Esophagus squamous epithelium (tissue), 5 donors: ENCODE measurements at places on chromosomes 4 and X.

DNA sequence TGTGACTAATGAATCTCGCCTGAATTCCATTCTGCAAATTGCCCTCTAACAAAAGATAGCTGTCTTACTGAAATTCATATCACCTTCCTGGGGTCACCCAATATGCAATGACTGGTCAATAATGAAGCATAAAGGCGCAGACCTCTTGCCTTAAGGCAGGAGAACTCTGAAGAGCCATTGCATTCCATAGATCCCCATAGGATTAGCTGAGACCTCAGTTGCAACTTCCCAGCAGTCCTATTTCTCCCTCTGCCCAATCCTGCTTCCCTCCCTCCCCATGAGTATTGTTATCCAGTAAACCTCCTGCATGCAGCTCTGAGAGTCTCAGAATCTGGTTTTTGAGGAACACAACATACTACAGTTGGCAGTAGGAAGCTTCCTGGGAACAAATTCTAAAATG is 396.5 kb downstream of the DCAF12L2 start:
- no peaks in the 10 kb centered on the region for H3K36me3 ChIP-seq
- H3K27me3 ChIP-seq, result no peaks in the 10 kb centered on the region
- no peaks in the 10 kb centered on the region for H3K4me1 ChIP-seq
- no peak overlapping the region for H3K4me3 ChIP-seq
- H3K27ac ChIP-seq, result no peak overlapping the region

DNA sequence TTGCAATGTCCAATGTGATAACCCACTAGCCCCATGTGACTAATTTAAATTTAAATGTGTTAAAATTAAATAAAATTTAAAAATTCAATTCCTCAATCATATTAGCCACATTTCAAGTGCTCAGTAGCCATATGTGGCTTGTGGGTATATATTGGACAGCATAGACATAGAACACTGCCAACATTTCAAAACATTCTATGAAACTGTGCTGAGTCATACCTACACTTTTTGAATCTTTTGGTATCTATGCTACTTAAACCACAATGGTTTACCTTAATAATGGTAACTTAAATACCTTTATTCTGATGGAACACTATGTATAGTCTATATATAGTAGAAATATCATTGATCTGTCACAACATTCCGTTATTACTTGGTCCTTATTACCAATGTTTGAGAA is 223.4 kb upstream of the ATOH1 start:
- no peak overlapping the region for H3K4me3 ChIP-seq
- H3K27me3 ChIP-seq, result no peaks in the 10 kb centered on the region
- H3K27ac ChIP-seq, result no peak overlapping the region
- H3K36me3 ChIP-seq, result no peaks in the 10 kb centered on the region
- H3K4me1 ChIP-seq, result no peaks in the 10 kb centered on the region
- no peak for DNase-seq

- no peaks in the 10 kb centered on the region for H3K36me3 ChIP-seq
- no peaks in the 10 kb centered on the region for H3K27me3 ChIP-seq
- no peaks in the 10 kb centered on the region for H3K4me1 ChIP-seq
- no peak overlapping the region for H3K27ac ChIP-seq
- no peak overlapping the region for H3K4me3 ChIP-seq
- DNase-seq, result no peak
Measured at GRCh38 chr4:74320559-74321118, 12.4 kb downstream of the EPGN start.

- DNase-seq, result no peak
- no peak overlapping the region for H3K27ac ChIP-seq
- H3K4me3 ChIP-seq, result no peak overlapping the region
- H3K36me3 ChIP-seq, result no peaks in the 10 kb centered on the region
- H3K4me1 ChIP-seq, result no peaks in the 10 kb centered on the region
Measured at GRCh38 chr4:7294176-7294756, 101.9 kb downstream of the SORCS2 start.

GRCh38 chrX:68072041-68072440 is 361.3 kb downstream of the OPHN1 start:
- no peak overlapping the region for H3K4me3 ChIP-seq
- no peaks in the 10 kb centered on the region for H3K4me1 ChIP-seq
- no peaks in the 10 kb centered on the region for H3K27me3 ChIP-seq

GRCh38 chr4:75099321-75099720 is 166.4 kb downstream of the PARM1 start:
- H3K4me3 ChIP-seq, result no peak overlapping the region
- no peaks in the 10 kb centered on the region for H3K36me3 ChIP-seq
- H3K27ac ChIP-seq, result no peak overlapping the region
- DNase-seq, result no peak
- H3K27me3 ChIP-seq, result no peaks in the 10 kb centered on the region

DNA sequence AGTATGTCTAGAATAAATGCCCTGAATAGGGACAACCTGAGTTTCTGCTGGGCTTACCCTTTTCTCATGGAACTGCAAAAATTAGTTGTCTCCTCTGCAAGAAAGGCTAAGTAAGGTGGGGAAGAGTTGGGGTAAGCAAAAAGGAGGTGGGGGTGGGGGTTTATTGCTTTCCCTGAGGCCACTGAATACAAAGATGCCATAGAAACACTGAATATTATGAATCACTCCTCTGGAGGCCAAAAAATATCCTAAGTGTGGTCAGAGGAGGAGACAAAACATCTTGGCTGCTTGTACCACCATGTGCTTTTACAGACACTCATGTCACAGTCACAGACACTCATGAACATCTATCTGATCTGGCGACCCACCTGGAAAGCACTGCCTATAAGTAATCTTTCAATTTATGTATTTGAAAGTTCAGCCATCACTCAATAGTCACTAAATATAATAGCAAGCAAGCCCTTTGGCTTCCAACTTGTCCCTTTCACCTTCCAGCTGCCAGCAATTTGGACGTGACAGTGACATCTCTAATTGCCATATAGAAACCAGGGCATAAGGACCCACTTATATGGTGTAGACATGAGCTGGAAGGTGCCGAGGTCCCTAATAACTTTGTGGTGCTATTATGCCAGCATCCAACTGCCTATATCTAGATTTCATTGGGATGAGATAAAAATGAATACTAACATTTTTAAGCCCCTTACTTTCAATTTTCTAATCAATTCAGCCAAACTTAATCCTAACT is 122.7 kb upstream of the CBR4 start:
- no peak overlapping the region for H3K27ac ChIP-seq
- H3K27me3 ChIP-seq, result no peaks in the 10 kb centered on the region
- H3K36me3 ChIP-seq, result peaks cover 81% of the 10 kb centered on the region
- no peak for DNase-seq
- H3K4me1 ChIP-seq, result no peaks in the 10 kb centered on the region
- H3K4me3 ChIP-seq, result no peak overlapping the region
